CD14-positive monocyte (primary cell): ENCODE measurements at places on chromosomes 4 and X. TPM values are rescaled to one million over a fixed set of nuclear protein-coding genes. Genes with fewer than 3 reads are reported as not detected.
A peak's percentile ranks its signal among the peaks of the same experiment; 100 is the strongest.

- H3K4me1 ChIP-seq, result peaks cover 55% of the 10 kb centered on the region
- peak overlapping the region; percentile 23 for H3K4me3 ChIP-seq
- H3K36me3 ChIP-seq, result peaks cover 6% of the 10 kb centered on the region
- H3K27me3 ChIP-seq, result no peaks in the 10 kb centered on the region
Measured at GRCh38 chr4:140720387-140721304, 35.5 kb downstream of the TBC1D9 start.

DNA sequence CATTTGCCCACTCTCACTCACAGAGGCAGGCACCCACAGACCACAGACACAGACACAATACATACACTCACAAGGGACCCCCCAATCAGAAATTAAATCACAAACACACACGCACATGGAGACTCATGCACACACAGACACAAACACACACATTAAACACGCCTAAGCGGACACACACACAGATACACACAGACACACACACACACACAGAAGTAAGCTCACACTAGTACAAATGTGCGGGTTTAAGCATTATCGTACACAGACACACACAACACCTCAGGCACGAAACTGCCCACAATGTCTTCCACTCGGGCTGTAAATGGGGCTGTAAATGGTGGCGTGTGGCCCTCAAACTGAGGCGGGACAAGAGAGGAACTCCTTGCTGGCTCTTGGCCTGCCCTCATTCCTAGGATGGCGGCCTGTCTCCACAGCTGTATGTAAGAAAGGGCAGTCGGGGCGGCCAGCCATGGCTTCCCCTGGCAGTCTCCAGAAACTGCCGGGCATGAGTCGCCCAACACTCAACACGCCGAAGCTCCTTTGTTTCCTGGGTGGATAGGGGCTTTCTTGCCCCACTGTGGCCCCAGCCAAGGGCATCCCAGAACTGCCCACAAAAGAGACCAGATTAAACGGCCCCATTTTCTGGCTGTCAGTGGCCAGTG lies 53.9 kb downstream of the NBDY start:
- H3K27ac ChIP-seq, result peak overlapping the region; percentile 77
- H3K4me3 ChIP-seq, result peak overlapping the region; percentile 22
- H3K27me3 ChIP-seq, result no peaks in the 10 kb centered on the region

DNA sequence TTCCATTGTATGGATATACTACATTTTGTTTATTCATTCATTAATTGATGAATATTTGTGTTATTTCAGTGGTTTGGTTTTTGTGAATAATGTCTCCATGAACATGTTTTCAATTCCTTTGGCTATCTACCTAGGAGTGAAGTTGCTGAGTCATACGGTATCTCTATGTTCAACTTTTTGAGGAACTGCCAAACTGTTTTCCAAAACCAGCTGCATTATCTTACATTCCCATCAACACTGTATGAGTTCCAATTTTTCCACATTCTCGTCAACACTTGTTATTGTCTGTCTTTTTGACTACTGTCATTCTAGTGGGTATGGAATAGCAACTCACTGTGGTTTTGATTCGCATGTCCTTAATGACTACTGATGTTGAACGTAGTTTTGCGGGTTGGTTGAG lies 388.6 kb upstream of the MAGEB2 start:
- no peaks in the 10 kb centered on the region for H3K4me1 ChIP-seq
- H3K36me3 ChIP-seq, result no peaks in the 10 kb centered on the region
- H3K27me3 ChIP-seq, result no peaks in the 10 kb centered on the region
- H3K4me3 ChIP-seq, result no peak overlapping the region

GRCh38 chr4:8189551-8190466 lies 9.3 kb upstream of the SH3TC1 start:
- H3K27ac ChIP-seq, result peak overlapping the region; percentile 91
- no peaks in the 10 kb centered on the region for H3K36me3 ChIP-seq
- H3K4me1 ChIP-seq, result peaks cover 34% of the 10 kb centered on the region

DNA sequence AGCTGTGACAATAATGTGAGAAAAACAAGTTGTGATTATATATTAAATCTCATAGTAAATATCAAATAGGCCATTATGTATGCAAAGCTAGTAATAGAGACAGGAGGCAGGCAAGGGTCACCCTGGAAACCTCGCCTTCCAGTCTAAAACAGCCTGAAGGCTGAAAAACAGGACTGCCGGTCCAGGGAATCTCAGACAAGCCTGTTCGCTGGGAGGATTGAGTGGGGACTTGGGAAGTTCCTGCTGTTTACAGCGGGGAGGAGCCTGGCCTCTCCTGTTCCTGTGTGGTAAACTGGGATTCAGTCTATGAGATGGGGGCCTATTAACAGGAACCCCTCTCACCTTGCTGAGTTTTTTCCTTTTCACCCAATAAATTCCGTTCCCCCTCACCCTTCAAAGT lies 2317.3 kb downstream of the PCDH7 start:
- no peak overlapping the region for H3K27ac ChIP-seq
- H3K36me3 ChIP-seq, result no peaks in the 10 kb centered on the region
- DNase-seq, result no peak
- no peaks in the 10 kb centered on the region for H3K27me3 ChIP-seq
- H3K4me3 ChIP-seq, result no peak overlapping the region

DNA sequence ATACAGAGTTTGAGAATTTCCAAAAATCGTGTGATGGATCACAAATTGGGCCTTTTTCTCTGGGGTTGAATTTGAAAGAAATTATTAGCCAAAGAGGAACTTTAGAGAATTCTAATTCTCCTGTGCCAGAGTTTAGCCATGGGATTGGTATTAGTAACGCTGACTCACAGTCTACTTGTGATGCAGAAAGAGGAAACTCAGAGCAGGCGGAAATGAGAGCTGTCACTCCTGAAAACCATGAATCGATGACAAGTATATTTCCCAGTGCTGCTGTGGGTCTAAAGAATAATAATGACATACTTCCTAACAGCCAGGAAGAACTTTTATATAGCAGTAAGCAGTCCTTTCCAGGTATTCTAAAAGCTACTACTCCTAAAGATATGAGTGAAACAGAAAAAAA lies 64.9 kb downstream of the N4BP2 start:
- no peak overlapping the region for H3K4me3 ChIP-seq
- peaks cover 30% of the 10 kb centered on the region for H3K4me1 ChIP-seq
- no peaks in the 10 kb centered on the region for H3K27me3 ChIP-seq

DNA sequence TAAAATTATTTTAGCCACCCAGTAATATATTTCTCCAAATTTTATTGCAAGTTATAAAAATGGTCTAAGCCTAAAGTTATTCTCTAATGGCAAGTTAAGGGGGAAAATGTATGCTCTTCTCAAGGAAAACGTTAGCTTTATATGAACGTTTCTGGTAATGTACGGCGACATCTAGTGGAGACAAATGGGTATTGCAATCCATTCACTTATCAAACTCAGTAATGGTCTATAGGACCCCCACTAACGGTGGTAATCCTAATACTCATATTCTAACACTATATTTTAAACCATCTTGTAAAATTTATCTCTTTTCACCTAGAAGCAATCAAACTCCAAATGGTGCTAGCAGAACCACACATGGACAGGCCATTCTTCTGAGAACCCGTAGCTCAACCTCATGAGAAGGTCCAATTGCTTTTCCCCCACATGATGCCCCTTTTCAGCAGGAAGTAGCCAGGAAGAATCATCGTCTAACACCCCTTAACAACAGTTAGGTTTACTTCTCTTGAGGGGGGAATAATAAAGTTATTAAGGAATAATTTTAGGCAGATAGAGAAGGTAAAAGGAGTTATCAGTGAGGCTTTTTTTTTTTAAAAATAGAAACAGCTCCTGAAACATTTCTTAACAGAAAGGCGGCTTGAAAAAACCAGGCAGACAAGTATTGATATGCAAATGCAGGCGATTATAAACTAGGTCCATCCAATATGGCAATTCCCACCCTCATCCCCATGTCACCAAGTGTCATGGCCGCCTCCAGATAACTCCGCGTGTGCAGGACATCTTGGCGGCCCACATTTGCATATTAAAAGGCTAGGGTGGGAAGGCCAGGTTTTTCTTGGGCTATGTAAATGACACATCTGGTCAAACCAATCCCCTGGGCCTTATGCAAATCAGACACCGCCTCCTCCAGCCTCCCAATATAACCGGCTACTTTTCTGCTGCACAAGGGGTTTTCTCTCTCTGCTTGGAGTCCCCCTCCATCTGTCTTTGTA lies 35.0 kb downstream of the NUDT11 start:
- H3K4me3 ChIP-seq, result no peak overlapping the region
- H3K4me1 ChIP-seq, result no peaks in the 10 kb centered on the region
- no peaks in the 10 kb centered on the region for H3K36me3 ChIP-seq
- no peak overlapping the region for H3K27ac ChIP-seq

GRCh38 chrX:68833855-68834331 lies 5.1 kb downstream of the EFNB1 start:
- H3K27me3 ChIP-seq, result no peaks in the 10 kb centered on the region
- H3K4me3 ChIP-seq, result no peak overlapping the region
- H3K27ac ChIP-seq, result no peak overlapping the region
- no peaks in the 10 kb centered on the region for H3K36me3 ChIP-seq
- peak; percentile 6 for DNase-seq

DNA sequence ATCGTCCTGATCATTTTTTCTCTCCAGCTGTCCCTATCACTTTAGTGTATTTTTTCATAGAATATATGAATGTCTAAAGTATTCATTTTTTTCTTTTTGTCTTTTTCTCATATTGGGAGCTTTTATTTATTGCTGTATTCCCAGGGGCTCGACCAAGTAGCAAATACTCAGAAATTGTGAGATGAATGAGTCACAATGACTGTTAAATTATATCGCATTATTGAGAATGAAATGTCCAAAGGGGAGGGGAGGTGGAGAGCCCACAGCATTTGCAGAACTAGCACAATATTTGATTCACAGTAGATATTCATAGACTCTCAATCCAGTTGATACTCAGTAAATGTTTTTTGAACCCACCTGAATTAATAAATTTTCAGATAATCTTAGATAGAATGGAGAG lies 543.6 kb upstream of the FAM241A start:
- H3K27me3 ChIP-seq, result no peaks in the 10 kb centered on the region
- H3K36me3 ChIP-seq, result no peaks in the 10 kb centered on the region
- H3K27ac ChIP-seq, result no peak overlapping the region

GRCh38 chrX:137575596-137576255 lies 9.8 kb downstream of the ZIC3 start:
- H3K27ac ChIP-seq, result no peak overlapping the region
- H3K27me3 ChIP-seq, result peaks cover 45% of the 10 kb centered on the region
- DNase-seq, result no peak
- no peaks in the 10 kb centered on the region for H3K4me1 ChIP-seq
- H3K36me3 ChIP-seq, result no peaks in the 10 kb centered on the region
- H3K4me3 ChIP-seq, result no peak overlapping the region

GRCh38 chr4:176806778-176807375 lies 14.2 kb upstream of the VEGFC start:
- H3K4me3 ChIP-seq, result no peak overlapping the region
- H3K36me3 ChIP-seq, result no peaks in the 10 kb centered on the region
- DNase-seq, result no peak
- no peak overlapping the region for H3K27ac ChIP-seq
- H3K27me3 ChIP-seq, result no peaks in the 10 kb centered on the region

DNA sequence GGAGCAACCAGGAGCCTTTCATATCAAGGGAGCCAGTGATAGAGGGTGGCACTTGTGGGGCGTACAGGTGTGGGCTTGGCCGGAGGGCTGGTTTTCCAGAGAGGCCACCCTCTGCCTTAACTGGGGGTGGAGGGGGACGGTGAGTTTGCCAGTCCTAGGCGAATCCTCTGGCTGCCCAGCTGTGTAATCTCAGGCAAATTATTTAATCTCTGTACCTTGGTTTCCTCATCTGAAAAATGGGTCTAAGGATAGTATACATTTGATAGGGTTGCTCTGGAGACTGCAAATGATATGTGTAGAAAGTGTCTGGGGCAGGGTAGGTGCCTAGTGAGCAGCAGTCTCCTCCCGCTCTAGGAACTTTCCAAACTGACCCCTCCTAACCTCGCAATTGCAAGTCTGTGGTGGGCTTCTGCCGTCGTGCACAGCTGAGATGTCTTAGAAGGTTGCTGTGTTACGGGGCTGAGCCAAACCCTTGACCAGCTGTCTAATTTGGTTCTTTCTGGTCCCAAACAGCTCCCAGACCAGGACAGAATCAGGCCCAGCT lies 3.8 kb upstream of the CXCR3 start:
- no peaks in the 10 kb centered on the region for H3K27me3 ChIP-seq
- DNase-seq, result no peak
- no peak overlapping the region for H3K4me3 ChIP-seq
- H3K36me3 ChIP-seq, result no peaks in the 10 kb centered on the region
- peaks cover 18% of the 10 kb centered on the region for H3K4me1 ChIP-seq

DNA sequence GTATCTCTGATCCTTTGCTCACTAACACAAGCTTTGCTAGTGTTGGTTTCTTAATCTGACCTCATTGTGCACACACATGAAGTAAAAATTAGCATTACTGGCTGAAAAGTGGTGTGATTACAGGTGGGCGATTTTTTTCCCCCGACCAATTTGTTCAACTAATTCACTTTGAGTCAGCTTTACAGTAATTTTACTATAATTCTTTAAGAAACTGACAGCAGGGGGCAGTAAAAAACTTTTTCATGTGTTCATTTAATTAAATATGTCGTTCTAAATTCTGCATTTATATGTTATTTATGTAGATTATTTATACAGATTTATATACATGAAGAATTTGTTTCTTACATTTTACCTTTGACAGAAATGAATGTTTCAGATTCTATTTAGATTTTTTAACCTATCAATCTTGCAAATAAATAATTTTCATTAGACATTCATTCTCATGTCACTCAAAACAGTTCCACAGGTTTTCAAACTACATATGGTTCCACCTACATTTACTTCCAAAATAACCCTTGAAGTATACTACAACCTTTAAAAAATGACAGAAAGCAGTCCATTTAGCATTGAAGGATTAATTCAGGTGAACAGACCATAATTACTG lies 17.5 kb downstream of the PALLD start:
- no peak overlapping the region for H3K4me3 ChIP-seq
- H3K27me3 ChIP-seq, result no peaks in the 10 kb centered on the region
- DNase-seq, result peak; percentile 34
- H3K4me1 ChIP-seq, result peaks cover 10% of the 10 kb centered on the region

Gene HSFX4
- not detected for polyA plus RNA-seq

Gene ASB11
- polyA plus RNA-seq, result not detected

Gene NDP
- not detected in 2 replicates for polyA plus RNA-seq

Gene AKAP4
- not detected for polyA plus RNA-seq

Gene CDX4
- not detected in 2 replicates for polyA plus RNA-seq

Gene CT45A6
- polyA plus RNA-seq, result not detected

Gene CA5B
- 6.2 TPM for polyA plus RNA-seq

Gene KLHL13
- polyA plus RNA-seq, result 0.41 TPM
